Activated gamma-delta T cell treated with anti-CD3 and anti-CD28 coated beads, Interleukin-2, amount 50 U/mL, for 16 hours (primary cell): ENCODE measurements at places on chromosomes 2 and 18.

DNA sequence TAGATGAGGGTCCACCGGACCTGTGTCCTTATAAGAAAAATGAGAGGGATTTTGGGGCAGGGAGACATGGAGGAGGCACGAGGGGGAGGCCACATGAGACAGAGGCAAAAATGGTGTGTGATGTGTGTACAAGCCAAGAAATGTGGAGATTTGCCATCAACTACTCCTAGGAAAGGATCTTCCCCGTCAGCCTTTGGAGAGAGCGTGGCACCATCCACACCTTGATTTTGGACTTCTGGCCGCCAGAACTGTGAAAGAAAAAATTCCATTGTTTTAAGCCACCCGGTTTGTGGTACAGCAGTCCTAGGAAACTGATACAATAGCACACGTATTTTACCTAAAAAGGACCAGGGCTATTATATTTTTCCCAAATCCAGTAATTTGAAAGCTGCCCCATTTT, 829.0 kb upstream of the SALL3 start:
- DNase-seq = no peak

GRCh38 chr2:8580316-8581233, 101.3 kb upstream of the ID2 start:
- no peak for DNase-seq

GRCh38 chr18:67514901-67515540, 1.5 kb downstream of the DSEL start:
- no peak for DNase-seq

DNA sequence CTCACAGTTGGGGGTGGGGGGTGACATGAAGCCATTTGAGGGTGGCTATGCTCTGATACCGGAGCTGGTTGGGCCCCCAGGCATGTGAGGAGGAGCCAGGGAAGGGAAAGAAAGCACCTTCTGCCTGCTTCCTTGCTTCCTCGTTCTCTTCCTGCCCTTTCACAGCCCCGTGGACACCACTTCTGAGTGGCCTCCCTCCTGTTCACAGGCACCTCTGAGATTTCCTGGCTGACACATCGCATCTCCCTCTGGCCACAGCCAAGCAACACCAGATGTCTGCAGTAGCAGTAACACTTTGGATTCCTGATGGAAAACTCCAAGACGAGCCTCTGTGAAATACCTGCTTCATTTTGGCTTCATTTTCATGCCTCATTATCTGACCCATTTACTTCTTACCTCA, 64.7 kb upstream of the ST3GAL5 start:
- no peak for DNase-seq

- no peak for DNase-seq
Observed at GRCh38 chr2:207734264-207734635, 22.8 kb downstream of the CCNYL1 start.

DNA sequence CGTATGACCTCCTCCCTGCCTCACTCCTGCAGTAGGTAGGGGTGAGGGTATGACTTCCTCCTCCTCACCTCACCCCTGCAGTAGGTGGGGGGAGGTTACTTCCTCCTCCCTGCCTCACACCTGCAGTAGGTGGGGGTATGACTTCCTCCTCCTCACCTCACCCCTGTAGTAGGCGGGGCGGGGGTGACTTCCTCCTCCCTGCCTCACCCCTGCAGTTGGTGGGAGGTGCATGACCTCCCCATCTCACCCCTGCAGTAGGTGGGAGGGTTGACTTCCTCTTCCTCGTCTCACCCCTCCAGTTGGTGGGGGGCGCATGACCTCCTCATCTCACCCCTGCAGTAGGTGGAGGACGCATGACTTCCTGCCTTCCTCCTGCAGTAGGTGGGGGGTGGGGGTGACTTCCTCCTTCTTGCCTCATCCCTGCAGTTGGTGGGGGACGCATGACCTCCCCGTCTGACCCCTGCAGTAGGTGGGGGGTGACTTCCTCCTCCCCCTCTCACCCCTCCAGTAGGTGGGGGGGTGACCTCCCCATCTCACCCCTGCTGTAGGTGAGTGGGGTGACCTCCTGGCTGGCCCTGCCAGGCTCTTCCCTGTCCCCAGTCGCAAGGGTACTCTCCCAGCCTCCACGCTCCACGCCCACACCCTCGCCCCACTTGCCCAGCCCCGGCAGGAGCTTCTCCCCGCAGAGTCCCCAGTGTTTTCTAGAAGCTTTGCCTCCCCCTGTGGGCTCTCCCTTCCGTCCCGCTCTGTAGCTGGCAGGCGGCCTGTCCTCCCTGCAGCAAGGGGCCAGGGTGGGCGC, 39.3 kb downstream of the TSHZ1 start:
- no peak for DNase-seq

GRCh38 chr2:96859681-96860064, 1.9 kb upstream of the ANKRD39 start:
- no peak for DNase-seq

GRCh38 chr2:31764169-31764568, 183.4 kb upstream of the SRD5A2 start:
- no peak for DNase-seq

GRCh38 chr2:127588241-127588640, 52.8 kb downstream of the MYO7B start:
- DNase-seq = no peak

- no peak for DNase-seq
Observed at GRCh38 chr2:47048801-47049480, 106.2 kb downstream of the STPG4 start.

DNA sequence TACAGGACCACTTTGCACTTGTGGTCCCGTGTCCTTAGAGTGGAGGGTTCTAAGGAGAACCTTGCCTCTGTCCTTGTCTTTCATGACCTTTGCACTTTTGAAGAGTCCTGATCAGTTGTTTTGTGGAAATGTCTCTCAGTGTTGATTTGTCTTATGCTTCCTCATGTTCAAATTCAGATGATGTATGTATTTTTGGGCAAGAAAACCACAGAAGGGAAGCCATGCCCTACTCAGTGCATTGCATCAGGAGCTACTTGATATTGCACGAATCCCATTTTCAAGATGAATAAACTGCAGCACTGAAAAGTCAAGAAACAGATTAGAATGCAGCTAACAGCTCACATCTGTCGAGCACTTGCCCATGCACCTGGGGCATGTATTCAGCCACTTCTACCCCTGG, 152.2 kb downstream of the INHBB start:
- no peak for DNase-seq

DNA sequence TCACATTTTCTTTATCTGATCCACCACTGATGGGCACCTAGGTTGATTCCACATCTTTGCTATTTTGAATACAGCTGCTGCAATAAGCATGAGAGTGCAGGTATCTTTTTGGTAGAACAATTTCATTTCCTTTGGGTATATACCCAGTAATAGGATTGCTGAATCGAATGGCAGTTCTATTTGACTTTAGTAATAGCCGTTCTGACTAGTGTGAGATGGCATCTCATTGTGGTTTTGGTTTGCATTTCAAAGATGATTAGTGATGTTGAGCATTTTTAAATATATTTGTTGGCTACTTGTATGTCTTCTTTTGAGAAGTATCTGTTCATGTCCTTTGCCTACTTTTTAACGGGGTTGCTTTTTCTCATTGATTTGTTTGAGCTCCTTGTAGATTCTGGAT, 72.3 kb downstream of the CCDC138 start:
- DNase-seq = no peak

DNA sequence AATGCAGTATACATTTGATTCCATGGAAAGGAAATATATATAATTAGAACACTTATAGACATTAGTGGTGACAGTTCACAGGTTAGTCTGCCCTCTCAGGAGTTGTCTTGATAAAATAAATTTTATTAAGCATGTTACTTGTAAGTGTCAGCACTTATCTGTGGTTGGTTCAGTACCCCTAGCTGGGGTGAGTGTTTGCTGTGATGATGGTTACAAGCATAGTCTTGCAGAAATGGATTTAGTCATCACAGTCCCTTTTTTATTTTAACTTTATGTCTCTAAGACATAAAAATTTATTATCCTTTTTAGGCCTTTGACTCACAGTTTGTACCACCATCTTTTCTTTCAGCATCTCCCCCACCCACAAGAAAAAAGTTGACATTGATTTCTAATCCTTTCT, 52.1 kb downstream of the NCK2 start:
- no peak for DNase-seq

DNA sequence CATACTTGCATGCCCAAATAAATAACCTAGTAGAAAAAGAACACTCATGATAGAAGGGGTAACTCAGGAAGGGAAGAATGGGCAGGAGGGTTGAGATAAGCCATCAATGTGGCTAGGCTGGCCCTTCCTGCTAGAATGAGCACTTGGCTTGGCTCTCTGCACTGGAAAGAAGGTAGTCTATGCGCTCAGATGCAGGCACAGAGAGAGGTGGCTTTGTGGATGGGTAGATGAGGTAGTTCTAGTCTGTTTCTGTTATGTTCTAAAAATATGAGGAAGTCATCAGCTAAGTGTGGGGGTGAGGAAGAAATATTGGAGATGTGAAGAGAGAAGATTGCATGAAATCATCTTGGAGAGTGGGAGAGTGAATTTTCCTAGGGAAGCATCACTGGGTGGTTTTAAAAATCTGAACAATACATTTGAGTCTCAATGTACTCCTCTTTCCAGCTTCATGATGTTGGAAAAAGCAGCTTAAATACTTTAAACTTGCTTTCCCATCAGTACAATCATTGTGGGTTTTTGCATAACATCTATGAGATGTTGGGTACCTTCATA, 357.1 kb downstream of the CNTNAP5 start:
- DNase-seq = no peak

DNA sequence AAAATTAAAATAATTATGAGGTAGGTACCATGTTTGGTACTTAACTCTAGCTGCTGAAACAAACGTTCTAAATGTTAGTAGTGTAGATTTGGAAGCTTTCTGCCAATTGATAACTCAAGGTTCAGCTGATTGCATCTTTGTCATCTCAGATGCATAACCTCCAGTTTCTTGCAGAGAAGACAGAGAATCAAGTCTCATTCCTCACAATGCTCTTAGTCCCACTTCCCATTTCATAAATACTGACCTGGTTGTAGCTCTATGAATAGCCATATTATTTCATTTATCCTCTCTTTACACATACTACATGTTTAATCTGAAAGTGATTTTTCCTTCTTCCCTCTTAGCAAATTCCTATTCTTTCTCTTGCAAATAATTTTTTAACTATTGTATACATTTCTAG, 178.5 kb upstream of the SETBP1 start:
- no peak for DNase-seq

- no peak for DNase-seq
Observed at GRCh38 chr2:115867024-115867423, 1424.6 kb downstream of the DPP10 start.

DNA sequence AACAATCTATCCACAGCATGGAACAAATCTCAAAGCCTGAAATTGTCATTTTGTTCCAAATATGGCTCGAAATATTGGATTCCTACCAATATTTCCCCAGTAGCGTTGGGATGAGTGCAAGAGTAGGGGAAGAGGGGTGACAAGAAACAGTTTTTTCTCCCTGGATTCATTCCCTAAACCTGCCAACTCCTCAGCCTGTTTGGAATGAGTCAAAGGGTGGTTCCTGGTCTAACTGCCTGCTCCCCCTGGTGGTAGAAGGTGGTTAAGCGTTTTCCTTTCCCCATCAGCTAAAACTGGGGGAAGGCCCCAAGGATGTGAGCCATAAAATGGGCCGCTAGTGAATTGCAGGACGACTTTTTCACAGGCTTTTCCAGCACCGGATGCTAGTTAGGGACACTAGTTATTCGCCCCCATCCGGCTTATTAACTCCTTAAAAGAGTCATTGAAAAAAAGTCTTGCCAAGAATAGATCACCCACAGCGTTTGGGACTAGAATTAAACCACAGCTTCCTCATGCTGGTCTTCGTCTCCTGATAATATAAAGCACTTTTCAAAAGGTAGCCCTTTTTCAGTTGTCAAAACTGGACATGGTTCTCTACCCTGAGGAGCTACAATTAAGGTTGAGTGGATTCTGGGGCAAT, 72.5 kb downstream of the DHRS9 start:
- peak; percentile 60 for DNase-seq

DNA sequence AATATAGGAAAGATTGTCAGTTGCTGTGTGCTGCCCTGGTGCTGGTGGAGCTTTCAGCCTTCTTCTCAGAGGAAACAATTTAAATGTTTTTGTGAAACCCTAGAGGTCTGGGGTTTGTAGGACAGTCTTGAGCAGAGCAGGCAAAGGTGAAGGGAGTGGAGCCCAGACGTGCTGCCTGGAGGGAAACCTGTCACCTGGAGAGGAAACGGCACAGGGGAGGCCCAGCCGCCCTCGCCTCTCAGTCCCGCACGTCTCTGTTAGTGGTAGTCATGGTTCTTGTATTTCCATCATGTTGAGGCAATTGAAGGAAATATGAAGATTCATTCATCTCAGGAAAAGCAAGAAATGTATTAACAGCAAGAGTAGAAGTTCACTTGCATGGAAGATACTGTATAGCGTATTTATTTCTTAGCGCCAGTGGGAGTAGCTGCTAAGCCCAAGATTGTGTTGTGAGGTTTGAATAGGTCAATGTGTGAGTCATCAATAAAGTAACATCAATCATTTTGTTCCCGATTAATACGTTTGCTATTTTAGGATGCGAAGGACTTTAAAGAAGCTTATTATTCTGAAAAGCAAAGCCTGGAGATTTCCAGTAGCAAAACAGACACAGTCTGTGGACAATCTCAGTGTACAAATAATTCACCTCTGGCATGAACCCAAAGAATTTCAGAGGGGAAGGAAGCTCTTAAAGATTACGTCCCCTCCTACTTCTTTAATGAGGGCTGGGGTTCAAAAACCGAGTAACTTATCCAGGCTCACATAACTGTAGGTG, 70.4 kb downstream of the LRRFIP1 start:
- no peak for DNase-seq

GRCh38 chr18:50004013-50004412, 190.7 kb upstream of the ACAA2 start:
- no peak for DNase-seq

DNA sequence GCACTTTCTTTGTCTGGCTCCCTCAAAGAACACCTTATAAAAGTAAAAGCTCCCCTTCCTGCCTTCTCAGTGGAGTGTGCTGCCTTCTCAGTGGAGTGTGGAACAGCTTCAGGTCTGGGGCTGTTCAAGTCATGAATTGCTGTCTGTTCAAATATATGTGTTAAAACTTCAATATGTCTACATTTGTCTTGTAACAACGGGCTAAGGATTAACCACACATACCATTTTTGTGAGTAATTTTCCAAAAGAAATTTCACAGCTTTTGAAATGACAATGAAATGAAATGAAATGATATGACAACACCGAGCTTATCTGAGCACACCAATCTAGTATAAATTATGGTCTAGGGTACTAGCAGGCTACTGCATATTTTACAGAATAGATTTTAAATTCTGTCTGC, 42.9 kb downstream of the CABYR start:
- no peak for DNase-seq

GRCh38 chr2:47193607-47194006, 38.5 kb upstream of the STPG4 start:
- DNase-seq = no peak
